ENCODE measurements at places on chromosomes 5 and 9.

DNA sequence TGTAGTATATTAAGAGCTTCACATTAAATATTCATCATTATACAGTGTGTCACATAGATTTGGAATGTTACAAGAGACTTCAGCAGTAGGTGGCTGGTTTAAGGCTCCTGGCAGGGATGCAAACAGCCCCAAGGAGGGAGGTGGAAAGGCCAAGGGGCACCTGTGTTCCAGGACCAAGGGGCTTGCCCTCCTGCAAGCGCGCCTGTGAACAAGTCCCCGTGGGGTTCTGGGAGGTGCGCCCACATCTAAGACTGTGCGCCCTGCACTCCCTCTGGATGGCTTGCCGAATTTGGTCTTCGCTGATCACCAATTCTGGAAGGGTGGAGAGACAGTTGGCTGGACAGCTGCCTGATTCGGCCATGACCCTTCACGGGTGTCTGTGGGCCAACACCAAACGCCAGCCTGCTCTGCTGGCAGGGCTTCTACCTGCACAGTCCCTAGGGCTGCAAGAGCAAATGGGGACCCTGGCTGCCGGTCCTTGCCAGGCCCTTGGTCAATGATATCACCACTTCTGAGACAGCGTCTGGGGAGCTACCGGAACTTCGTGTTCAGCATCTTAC, 12.1 kb upstream of the SLC25A51 start:
- DNase-seq: no peak

DNA sequence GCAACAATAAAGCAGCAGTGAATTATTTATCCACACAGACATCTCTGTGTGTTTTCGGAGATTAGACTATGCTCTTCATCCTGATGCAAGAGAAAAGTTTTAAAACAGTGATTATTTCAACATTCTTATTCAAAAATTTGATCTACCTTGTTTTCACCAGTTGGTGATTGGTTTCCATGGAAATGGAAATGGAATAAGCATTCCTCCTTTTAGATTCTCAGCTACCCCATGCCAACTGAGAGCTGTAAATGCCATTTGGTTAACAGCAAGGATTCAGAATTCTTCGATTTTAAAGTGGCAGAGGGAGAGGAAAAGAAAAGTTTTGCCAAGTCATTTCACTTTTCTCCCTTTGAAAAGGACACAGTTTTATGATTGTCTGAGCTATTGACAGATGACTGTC, 154.7 kb downstream of the PCSK5 start:
- no peak for DNase-seq

DNA sequence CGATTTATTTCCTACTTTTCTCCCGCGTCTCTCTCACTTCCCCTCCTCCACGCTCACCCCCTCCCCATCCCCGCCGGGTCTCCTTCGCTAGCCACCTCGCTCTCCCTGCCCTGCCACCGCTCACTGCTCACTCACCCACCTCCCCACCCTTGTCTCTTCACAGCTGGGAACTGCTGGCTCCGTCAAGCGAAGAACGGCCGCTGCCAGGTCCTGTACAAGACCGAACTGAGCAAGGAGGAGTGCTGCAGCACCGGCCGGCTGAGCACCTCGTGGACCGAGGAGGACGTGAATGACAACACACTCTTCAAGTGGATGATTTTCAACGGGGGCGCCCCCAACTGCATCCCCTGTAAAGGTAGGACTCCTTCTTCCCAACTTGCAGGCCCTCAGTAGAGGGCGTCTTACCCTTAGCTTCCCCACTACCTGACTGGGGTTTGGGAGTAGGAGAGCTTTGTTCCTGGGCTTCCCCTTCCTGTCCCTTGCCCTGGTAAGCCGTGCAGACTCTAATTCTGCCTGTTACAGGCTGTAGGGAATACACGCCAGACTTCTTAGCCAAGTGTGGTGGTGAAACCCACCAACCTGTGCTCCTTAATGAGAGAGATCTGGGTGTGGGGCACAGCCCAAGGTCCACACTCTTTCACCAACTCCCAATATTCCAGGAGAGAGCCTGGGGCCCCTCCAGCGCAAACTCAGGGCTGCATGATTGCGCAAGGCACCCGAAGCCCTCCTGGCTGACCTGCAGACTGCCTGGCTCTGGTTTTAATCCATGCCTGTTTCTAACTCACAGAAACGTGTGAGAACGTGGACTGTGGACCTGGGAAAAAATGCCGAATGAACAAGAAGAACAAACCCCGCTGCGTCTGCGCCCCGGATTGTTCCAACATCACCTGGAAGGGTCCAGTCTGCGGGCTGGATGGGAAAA, 2.5 kb downstream of the FST start:
- DNase-seq: peak; percentile 20

- no peak for DNase-seq
Observed at GRCh38 chr5:73274881-73275663, 102.1 kb downstream of the TMEM174 start.

GRCh38 chr9:133635098-133635497, 1.1 kb upstream of the DBH start:
- DNase-seq: no peak

DNA sequence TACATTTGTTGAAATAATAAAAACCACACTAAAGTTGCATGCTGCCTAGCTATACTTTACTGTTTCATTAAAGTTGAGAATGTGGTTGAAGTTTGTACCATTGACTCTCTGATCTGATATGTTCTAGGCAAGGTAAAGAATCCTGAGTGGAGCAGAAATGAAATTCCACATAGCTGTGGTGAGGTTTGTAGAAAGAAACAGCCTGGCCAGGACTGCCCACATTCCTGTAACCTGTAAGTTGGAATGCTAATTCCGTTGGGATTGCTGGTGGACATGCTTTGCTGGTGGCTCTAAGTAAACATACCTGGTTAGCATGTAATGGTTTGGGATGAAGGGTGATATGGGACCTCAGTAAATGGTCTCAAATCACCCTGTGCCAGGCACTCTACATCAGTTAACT, 16.8 kb downstream of the NFX1 start:
- no peak for DNase-seq

- DNase-seq: no peak
Observed at GRCh38 chr5:157116483-157116954, 7.7 kb upstream of the HAVCR2 start.

GRCh38 chr9:127814619-127815511, 12.2 kb downstream of the FPGS start:
- no peak for DNase-seq

- no peak for DNase-seq
Observed at GRCh38 chr5:180170106-180170809, 38.8 kb downstream of the RASGEF1C start.

GRCh38 chr9:124555043-124555442, 47.8 kb upstream of the NR5A1 start:
- DNase-seq: peak; percentile 10

- DNase-seq: no peak
Observed at GRCh38 chr9:86452201-86452828, 98.1 kb upstream of the TUT7 start.

- no peak for DNase-seq
Observed at GRCh38 chr5:120942596-120943350, 478.7 kb downstream of the PRR16 start.

GRCh38 chr5:56737002-56737621, 78.2 kb upstream of the MAP3K1 start:
- DNase-seq: peak; percentile 73

DNA sequence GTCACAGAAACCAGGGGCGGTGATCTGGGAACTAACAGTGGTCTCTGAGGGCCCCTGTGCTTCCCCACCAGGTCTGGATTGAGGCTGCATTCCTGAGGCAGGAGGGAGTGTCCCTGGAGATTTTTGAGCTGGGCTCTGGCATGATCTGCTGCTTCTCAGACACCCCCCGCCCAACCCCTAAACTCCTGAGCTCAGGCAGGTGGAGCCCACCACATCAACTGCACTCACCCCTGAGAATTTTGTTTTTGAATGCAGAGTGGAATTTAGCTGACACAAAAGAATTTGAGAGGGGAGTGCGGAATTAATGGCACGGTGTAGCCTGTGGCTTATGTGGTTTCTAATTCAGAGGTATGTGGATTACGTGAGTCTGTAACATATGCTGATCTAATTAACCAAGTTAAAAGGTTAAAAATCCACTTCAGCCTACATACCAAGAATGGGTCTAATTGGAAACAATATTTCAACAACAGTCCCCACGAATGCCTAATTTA, 23.9 kb upstream of the CTSL start:
- DNase-seq: no peak

DNA sequence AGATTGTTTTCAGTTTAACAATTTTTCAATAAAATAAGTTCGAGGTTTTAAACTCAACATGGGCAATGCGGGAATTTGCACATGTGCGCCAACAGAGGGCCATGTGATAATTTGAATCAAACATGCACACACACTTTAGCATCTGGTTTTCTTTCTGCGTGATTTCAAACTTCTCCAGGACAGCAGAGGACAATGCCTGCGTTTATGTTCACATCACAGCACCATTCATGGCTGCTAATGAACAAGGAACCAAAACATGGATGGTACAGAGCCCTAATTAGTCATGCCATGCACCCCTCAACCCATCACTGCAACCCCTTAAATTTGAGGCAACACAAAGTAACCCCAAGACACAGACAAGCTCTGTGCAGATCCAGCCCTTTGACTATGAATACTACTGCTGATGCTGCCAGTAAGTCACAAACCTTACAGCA, 2.8 kb downstream of the SHC3 start:
- DNase-seq: no peak

- peak; percentile 79 for DNase-seq
Observed at GRCh38 chr9:136485049-136486045, 2.5 kb upstream of the SEC16A start.

DNA sequence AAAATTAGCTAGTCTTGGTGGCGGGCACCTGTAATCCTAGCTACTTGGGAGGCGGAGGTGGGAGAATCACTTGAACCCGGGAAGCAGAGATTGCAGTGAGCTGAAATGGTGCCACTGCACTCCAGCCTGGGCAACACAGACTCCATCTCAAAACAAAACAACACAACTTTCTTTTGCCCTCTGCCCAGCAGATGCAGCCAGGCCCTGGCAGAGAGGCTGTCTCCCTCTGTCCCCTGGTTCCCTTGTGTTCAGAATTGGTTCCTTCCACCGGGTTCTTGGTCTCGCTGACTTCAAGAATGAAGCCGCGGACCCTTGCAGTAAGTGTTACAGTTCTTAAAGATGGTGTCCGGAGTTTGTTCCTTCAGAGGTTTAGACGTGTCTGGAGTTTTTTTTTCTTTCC, 30.2 kb upstream of the CEP72 start:
- DNase-seq: no peak

- peak; percentile 24 for DNase-seq
Observed at GRCh38 chr5:14305045-14305444, 161.9 kb downstream of the TRIO start.

- DNase-seq: no peak
Observed at GRCh38 chr5:43171926-43172325, 20.1 kb upstream of the NIM1K start.

- no peak for DNase-seq
Observed at GRCh38 chr9:14312719-14313377, 1.1 kb downstream of the NFIB start.

GRCh38 chr9:32015795-32016194, 368.6 kb upstream of the ACO1 start:
- no peak for DNase-seq

DNA sequence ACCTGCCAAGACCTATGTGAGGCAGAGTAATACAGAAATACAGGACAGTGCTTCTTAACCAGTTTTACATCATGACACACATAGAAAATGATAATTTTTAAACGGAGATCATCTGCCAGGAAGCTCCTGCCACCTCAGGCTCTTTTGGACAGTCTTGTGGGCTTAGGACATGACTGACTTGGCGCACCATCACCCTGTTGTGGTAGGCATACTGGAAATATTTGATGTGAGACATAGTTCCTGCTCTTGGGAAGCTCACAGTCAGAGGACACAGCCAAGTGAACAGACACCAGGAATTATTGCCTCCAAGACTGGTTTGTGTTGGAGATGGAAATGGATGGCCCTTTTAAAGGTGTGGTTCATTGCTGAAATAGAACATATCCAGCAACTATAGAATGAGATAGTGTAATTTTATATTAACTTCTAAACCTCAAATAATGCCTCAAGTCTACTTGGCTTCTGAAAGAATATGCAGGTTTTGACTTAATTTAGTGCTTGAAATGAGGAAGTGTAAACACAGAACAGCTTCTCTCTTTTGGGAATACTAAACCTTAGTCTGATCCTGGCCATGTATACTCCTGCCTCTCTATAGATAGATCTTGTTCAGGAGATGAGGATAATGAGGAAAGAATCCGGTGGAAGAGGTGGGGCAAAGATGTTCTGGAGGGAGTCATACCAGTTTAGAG, 19.7 kb downstream of the CPEB4 start:
- peak; percentile 35 for DNase-seq

- DNase-seq: no peak
Observed at GRCh38 chr9:93253633-93254032, 69.7 kb downstream of the WNK2 start.

DNA sequence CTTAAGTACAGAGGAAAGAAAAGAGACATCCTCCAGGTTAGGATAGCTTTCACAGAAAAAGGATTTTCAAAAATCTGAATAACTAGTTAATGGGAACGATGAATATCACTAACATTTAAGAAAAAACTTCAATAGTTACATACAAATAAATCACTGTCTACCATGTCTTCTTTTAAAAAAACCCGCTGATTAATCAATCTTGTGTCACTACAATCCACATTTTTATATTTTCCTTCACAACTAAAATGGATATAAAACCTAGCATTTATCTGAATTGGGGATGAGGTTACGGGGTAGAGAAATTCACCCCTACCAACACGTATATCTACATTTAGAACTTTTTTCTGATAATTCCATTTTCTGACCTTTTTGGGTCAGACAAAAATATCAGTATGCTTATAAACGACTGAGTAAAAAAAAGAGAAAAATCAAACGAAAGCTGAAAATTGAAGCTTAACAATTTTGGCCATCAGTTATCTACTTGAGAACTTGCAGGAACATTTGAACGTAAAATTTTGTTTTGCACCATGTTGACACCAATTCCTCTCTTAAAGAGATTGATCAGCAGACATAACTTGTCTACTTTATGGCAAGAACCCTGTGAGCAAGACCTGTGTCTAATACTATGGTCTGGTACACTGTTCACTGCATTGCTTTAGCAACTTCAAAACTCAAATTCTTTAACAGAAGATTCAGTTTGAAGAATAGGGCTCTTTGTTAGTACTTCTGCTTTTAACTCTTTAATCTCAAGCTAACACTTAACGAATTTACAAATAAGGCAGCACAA, 4.8 kb downstream of the NR3C1 start:
- no peak for DNase-seq

DNA sequence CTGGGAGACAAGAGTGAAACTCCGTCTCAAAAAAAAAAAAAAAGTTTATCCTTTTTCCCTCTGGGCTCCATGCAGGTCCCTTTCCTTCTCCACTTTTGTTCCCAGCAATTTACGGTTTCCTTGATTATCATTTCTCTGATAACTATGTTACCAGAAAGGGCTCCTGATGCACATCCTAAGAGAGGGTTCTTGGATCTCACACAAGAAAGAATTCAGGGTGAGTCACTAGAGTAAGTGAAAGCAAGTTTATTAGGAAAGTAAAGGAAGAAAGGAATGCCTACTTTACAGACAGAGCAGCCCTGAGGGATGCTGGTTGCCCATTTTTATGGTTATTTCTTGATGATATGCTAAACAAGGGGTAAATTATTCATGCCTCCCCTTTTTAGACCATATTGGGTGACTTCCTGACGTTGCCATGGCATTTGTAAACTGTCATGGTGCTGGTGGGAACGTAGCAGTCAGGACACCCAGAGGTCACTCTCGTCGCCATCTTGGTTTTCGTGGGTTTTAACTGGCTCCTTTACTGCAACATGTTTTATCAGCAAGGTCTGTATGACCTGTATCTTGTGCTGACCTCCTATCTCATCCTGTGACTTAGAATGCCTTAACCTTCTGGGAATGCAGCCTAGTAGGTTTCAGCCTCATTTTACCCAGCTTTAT, 13.5 kb upstream of the MELK start:
- no peak for DNase-seq
